ENCODE measurements at places on chromosomes 5 and 9. TPM values are rescaled to one million over a fixed set of nuclear protein-coding genes. Genes with fewer than 3 reads are reported as not detected.

- no peak for DNase-seq
Observed at GRCh38 chr9:73906671-73907070, 590.5 kb upstream of the RORB start.

DNA sequence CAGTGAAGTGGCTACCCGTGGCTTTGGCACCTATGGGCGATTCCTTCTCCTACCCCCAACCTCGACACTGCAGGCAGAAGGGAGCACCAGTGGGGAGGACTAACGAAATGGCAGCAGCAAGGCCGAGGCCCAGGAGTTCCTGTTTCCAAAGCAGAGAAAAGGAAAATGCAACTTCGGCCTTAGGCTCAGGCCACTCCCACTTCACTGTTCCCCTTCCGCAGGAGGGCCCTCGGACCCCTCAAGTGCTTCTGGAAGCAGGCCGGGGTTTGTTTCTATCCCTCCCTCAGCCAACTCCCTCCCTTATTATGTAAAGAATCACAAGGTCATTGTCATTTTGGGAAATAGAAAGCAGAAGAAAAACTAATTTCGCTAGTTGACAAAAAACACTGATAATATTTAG is 36.4 kb upstream of the NKX2-5 start:
- DNase-seq = no peak

DNA sequence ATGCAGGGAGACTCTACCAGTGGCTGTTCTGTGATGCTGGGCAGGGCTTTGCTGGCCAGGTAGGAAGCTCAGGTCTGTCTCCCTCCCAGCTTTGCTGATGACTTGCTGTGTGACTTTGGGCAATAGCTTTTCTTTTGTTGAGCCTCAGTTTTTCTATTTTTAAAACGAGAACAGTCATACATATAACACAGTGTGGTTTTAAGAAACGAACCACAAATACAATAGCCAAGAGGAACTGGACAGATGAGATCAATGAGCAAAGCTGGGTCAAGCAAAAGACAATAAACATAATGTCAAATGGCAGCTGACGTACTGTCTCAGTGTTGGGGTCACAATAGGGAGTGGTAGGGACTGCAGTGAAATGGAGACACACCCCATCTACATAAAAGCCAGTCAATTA is 20.2 kb downstream of the SLIT3 start:
- no peak for DNase-seq

- DNase-seq = no peak
Observed at GRCh38 chr5:158553195-158553961, 546.3 kb downstream of the EBF1 start.

DNA sequence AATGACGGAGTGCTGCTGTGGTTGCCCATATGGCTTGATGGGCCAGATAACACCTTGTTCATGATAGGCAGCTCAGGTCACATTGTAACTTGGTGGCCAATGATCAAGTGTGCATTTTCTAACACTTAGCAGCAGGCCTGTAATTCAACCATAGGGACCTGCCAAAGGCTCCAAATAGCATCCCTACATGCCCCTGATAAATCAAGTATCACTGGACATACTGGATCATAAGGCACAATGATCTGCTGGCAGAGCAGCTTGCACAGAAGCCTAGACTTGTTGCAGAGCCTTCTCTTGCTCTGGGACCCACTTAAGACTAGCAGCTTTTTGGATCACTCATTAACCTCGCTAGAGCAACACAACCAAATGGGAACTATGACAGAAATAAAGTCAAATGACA is 46.0 kb upstream of the ISOC1 start:
- no peak for DNase-seq

GGTA1 gene
- total RNA-seq = not detected

COL27A1 gene
- total RNA-seq = not detected

ADAMTS2 gene
- not detected for total RNA-seq

Data from OCI-LY7 (cell line).